ENCODE measurements at places on chromosomes 2 and 18.

GRCh38 chr2:225056330-225057073 lies 14.2 kb upstream of the DOCK10 start:
- DNase-seq, result no peak

- no peak for DNase-seq
Observed at GRCh38 chr2:20595439-20596192, 55.3 kb downstream of the HS1BP3 start.

- no peak for DNase-seq
Observed at GRCh38 chr2:177155631-177156030, 57.0 kb upstream of the HNRNPA3 start.

DNA sequence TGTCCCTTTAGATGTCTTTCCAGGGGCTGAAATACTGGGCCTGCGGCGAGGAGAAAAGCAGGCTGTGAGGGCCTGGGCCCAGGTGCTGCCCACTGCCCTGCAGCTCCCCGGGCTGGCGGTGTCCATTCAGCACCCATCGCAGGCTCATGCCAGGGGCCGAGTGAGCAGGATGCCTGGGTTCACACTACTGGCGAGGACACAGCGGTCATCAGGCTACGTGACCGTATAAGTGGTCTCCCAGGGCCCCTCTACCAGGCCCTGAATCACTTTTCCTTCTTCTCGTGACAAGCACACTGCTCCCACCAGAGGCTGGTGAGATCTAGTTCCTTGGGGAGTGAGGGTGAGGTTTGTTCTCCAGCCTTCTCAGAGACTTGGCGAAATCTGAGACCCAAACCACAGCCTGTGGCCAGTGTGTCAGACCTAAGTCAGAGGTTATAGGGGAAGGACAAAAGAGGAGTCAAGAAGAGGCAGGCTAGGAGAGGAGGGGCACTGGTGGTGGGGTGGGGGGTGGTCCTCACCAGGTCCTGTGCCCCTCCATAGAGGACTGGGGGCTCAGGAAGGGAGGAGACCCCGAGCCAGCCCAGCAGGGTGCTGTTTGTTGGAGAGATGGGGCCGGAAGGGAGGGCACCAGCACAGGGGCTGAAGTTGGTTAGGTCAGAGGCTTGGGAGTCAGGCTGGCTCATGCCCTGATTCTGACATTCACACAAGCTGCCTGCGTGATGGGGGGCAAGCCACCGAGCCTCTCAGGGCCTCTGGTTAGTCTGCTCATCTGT lies 6.6 kb upstream of the SEMA4C start:
- DNase-seq, result no peak

DNA sequence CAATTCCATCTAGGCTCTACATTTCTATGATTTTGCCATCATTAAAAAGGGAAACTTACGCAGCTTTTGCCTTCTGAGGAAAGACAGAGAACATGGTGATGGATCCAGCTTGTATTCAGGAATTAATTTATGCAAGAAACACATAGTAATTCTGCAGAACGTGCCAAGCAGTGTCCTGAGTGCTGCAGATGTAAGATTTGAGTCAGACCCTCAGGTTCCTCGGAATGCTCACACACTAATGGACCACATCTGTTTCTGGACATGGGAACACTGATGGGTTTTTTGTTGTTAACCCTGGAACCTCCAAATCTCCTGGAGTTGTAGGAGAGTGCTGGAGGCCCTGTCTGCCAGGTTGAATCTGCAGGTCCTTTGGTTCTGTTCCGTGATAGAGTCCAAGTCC lies 132.9 kb downstream of the SETBP1 start:
- no peak for DNase-seq

- DNase-seq, result no peak
Observed at GRCh38 chr18:62723666-62724281, 8.4 kb downstream of the PHLPP1 start.

- no peak for DNase-seq
Observed at GRCh38 chr2:184197413-184197812, 400.9 kb upstream of the ZNF804A start.

- no peak for DNase-seq
Observed at GRCh38 chr2:119696005-119696404, 17.0 kb downstream of the TMEM177 start.

DNA sequence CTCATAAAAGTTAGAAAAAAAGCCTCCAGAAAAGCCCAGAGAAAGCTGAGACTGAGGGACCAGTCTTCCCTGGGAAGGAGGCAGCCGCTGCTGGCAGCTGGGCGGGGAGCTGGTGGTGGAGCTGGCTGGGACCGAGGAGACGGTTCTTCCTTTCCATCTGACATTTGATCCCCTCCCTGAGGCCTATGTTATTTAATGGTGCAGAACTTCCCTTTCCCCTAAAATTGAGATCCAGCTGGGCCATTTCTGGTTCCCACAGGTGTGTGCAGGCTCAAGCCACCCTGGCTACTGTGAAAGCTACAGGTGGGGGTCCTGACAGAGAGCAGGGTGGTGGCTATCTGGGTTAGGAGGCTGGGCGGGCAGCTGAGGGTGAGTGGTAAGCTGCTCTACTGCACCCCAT lies 81.5 kb upstream of the FZD7 start:
- DNase-seq, result peak; percentile 47

DNA sequence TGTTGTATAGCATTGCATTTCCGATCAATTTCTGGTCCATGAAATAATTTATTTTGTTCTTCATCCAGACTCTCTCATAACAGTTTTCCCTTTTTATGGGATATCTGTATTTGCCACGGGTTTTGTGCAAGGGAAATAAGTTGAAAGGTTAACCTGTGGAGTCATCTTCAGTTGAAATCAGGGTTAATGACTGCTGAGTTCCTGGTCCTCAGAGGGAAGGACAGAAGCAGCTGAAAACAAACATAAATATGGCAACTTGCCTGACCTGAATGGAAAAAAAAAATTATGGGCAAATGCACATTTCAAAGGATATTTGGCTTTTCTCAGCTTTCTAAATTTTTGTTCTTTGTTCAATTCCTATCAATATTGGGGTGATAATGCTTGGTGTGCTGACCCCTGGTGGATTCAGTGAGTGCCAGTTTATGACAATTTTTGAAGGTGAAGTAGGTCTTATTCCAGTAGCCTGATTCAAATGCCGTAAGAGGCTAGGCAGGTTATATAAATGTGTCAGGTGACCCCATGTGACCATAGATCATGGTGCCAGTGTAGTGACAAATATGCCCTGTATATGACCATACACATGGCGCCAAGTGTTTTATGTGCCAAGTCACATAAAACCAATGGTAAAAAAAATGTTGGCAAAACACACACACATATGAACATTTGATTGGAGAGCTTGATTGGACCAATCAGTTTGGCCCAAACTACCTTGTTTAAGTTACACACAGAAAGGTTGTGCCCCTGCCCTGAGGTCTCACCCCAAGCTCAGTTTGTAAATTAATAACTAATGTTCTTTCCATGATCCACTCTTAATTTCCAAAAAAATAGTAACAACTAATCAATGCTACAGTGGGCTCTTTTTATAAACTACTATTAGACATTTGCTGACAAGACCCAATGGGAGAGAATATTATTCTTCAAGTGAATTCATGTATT lies 47.6 kb upstream of the FAM124B start:
- DNase-seq, result no peak

DNA sequence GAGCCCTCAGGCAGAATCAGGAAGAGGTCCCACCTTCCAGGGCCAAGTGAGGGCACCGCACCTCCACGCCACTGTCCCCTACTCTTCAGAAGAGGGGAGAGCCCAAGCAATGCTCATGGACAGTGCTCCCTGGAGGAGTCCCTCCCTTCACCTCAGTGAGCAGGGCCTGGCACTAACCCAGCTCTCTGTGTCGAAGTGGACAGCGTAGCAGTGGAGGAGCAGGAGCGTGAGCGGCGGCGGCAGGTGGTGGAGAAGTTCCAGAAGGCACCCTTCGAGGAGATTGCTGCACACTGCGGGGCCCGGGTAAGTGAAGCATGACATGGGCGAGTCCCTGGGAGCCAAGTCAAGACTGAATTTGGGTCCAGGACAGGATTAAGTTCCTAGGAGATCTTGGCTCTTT lies 16.7 kb downstream of the POMC start:
- no peak for DNase-seq

DNA sequence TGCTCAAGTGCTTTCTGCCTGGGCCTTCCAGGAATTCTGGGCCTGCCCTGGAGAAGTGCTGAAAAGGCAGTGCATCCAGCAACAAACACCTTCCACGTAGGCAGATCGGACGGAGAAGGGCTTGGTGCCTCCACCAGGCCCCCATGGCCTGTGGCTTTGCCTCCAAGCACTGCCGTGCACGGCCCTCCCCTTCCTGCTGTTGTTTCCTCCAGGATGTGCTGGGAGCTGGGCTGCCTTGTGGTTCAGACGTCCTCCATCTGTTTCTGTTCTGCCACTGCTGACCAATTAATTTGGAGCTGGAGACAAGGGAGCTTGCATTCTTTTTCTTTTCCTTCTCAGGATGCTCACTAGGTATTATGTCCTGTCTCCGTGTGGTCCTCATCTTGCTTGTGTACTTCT lies 197.0 kb downstream of the HRH4 start:
- no peak for DNase-seq

DNA sequence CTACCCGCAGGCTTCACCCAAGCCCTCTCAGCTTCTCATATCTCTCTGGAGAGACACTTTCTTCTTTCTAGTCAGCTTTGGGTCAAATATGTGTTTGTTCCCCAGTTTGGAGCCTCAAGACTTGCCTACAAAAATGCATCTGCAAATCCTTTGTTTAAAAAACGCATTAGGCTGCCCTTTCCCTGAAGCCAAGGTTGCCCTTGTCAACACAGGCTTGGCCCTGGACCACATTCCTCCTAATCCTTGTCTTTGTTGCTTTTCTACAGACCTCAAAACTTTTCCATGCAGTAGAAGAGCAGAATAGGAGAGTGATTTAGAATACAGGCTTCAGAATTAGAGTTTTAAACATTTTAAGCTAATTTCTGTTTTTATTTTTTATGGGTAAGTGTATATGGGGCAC lies 307.8 kb downstream of the NAPG start:
- DNase-seq, result no peak

DNA sequence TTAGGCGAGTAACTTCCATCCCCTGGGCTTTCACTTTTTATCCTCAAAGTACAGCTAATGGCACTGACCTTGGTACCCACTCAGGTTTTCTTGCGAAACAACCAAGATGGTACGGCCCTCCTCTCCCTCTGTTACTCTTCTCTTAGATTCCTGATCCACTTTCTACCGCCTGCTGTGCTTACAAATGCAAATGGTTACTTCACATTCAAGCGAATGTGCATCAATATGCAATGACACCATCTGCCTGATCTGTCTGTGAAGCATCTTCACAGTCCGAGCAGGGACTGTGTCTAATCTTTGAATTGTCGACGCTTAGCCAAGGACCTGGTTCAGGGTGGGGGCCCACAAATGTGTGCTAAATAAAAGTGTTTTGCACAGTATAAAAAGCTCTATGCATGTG lies 112.2 kb downstream of the TRIB2 start:
- no peak for DNase-seq

DNA sequence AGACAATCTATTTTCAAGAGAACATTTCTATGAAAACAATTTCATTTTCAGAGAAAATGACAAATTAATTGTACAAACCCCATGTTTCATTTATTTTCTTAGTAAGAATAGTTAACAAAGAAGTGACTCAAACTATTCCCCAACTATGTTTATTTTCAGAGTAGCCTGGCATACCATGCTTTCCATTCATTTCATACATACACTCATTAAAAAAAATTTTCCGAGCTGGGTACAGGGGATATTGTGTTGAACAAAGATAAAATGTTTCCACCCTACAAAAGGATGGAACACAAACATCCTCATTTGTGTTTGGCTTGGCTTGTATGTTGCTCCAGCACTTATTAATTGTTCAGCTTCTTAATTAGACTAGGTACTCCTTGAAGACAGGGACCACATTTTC lies 331.4 kb downstream of the EXOC6B start:
- no peak for DNase-seq

- no peak for DNase-seq
Observed at GRCh38 chr18:42048158-42048557, 93.1 kb downstream of the PIK3C3 start.

- no peak for DNase-seq
Observed at GRCh38 chr18:303607-304006, 35.8 kb upstream of the THOC1 start.

- no peak for DNase-seq
Observed at GRCh38 chr2:84901593-84902120, 3.8 kb upstream of the TMSB10 start.

DNA sequence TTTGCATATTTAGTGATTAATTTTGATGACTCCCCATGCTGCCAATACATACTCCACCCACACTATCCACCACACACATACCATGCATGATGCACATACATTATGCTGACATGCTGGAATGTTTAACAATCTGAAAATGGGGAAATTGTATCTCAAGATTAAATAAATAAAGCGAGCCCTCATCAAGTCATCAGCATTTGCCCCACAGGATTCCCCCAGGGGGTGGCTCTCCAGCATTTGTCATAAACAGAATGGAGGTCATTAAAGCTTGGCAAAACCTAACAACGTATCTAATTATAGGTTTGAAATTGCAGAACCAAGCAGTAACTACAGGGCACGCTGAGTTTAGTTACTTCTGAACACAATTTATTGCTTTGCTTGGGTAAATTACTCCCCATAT lies 141.2 kb upstream of the TACR1 start:
- DNase-seq, result peak; percentile 69

GRCh38 chr2:188023035-188023434 lies 268.6 kb upstream of the GULP1 start:
- no peak for DNase-seq

DNA sequence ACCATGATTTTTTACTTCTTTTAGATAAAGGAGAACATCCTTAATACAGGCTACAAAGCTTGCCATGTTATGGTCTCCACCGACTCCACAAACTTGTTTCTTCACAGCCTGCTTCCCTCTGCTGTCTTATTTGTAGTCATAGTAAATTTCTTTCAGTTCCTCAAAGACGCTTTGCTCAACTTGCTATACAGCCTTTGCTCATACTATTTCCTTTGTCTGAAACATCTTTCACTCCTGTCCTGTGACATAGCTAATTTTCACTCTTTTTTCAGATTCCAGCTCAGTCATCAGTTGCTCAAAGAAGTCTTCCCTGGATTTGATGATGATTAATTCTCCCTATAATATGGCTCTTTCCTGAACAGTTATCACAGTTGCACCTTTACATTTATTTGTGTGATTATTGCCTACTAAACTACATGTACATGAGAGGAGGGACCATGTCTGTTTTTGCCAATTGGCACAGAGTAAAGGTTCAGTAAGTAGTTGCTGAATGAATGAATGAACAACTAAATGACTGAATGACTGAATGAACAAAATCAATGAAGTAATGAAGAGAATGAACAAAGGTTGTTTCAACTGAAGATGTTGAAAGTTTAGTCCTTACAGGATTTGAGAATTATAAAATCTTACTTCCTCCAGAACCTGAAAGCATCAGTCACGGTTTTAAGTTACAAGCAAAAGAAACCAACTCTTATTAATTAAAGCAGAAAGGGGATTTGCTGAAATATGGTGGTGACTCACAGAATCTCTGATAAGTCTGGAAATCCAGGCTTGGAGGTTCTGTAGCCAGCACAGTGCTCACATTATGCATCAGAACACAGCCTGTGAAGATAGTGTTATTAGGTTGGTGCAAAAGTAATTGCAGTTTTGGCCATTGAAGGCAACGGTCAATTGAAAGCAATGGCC lies 186.4 kb upstream of the FAM98A start:
- no peak for DNase-seq

- DNase-seq, result no peak
Observed at GRCh38 chr2:65997961-65998360, 437.0 kb upstream of the MEIS1 start.

Data from NCI-H345 (cell line).